ENCODE measurements at places on chromosomes 11 and 22. TPM values are rescaled to one million over a fixed set of nuclear protein-coding genes. Genes with fewer than 3 reads are reported as not detected.

PSMA1 gene
- 216 TPM for total RNA-seq

BDNF gene
- 3.4 TPM for total RNA-seq

TUBGCP6 gene
- total RNA-seq: 28.1 TPM

FLRT1 gene
- total RNA-seq: not detected

SOX10 gene
- total RNA-seq: not detected

FOSL1 gene
- total RNA-seq: 11.5 TPM

PHOX2A gene
- total RNA-seq: not detected

OR52D1 gene
- total RNA-seq: not detected

MRGPRE gene
- not detected for total RNA-seq

SAA2 gene
- total RNA-seq: not detected

NNMT gene
- 346 TPM for total RNA-seq

KDM4D gene
- total RNA-seq: 0.73 TPM

MAPK8IP2 gene
- total RNA-seq: 0.13 TPM

MUC2 gene
- total RNA-seq: not detected
